ENCODE measurements at places on chromosomes 4 and X. TPM values are rescaled to one million over a fixed set of nuclear protein-coding genes. Genes with fewer than 3 reads are reported as not detected.

ZNF141 gene
- 18.8 TPM for polyA plus RNA-seq

DGKK gene
- polyA plus RNA-seq = not detected

- no peak for DNase-seq
Measured at GRCh38 chr4:28948501-28948900, 1771.7 kb upstream of the PCDH7 start.

NLRP2B gene
- not detected for polyA plus RNA-seq

SLC7A11 gene
- polyA plus RNA-seq = 0.53 TPM

GRCh38 chrX:66017659-66018170 lies 22.2 kb downstream of the VSIG4 start:
- no peak for DNase-seq

HPGD gene
- 5.7 TPM for polyA plus RNA-seq

RPS6KA6 gene
- polyA plus RNA-seq = 3.8 TPM

ZFP92 gene
- polyA plus RNA-seq = 0.90 TPM

GRCh38 chr4:144557404-144557803 lies 88.6 kb upstream of the HHIP start:
- DNase-seq = no peak

DNA sequence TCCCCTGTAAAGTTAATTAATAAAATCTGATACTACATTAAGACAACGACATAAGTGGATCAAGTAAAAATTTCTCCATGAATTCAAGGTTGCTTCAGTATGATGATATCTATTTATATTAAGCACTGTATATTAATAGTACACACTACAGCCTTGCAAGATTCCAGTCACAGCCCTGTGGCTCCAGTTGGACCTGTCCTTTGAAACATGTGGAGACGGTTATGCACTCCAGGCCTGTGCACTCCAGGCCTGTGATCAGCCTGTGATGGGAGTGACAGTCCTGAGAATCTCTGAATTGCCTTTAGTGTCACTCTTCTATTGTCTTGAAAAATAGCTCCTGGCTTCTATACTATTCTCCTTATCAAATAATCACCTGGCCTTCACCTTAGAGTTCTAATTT lies 981.1 kb upstream of the AGA start:
- no peak for DNase-seq

GRCh38 chr4:183485411-183486160 lies 19.3 kb upstream of the ING2 start:
- no peak for DNase-seq

MYOZ2 gene
- polyA plus RNA-seq = 322 TPM

DNA sequence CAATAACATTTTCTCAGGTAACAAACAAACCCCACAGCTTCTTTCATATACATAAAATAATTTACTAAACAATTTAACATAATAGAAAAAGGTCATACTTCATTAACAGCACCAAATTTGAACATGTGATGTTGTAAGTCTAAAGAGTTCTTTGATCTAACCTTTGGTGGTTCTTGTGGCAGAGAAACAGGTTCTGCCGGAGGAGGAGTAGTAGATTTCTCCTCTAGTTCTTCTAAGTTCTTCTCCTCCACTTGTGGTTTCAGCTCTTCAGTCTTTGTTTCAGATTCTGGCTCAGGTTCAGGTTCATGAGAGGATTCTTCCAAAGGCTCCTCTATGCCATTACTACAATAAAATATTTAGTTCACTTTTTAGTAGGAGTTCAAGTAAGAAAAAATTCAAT lies 18.3 kb downstream of the G3BP2 start:
- DNase-seq = no peak

SPACA5 gene
- 0.29 TPM for polyA plus RNA-seq

DTHD1 gene
- polyA plus RNA-seq = not detected

HS3ST1 gene
- 0.05 TPM for polyA plus RNA-seq

IDS gene
- polyA plus RNA-seq = 27.2 TPM

DNA sequence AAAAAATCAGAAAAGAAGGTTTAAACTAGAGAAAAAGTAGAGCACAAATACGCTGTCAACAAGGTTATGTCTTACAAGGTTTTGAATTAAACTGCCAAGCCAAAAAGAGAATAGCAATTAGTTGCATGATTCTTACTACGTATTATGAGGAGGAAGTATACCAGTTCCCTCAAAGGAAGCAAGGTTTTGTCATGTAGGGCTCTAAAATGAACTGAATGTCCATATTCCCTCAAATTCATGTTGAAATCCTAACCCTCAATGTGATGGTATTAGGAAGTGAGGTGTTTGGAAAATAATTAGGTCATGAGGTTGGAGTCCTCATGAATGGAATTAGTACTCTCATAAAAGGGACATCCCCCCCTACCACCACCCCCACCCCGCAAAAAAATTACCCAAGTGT lies 201.0 kb downstream of the FBXW7 start:
- DNase-seq = no peak

TMPRSS11B gene
- not detected for polyA plus RNA-seq

OPRPN gene
- polyA plus RNA-seq = not detected

UGT2B15 gene
- not detected for polyA plus RNA-seq

GRCh38 chrX:4936315-4936714 lies 1222.9 kb upstream of the PRKX start:
- no peak for DNase-seq

DNA sequence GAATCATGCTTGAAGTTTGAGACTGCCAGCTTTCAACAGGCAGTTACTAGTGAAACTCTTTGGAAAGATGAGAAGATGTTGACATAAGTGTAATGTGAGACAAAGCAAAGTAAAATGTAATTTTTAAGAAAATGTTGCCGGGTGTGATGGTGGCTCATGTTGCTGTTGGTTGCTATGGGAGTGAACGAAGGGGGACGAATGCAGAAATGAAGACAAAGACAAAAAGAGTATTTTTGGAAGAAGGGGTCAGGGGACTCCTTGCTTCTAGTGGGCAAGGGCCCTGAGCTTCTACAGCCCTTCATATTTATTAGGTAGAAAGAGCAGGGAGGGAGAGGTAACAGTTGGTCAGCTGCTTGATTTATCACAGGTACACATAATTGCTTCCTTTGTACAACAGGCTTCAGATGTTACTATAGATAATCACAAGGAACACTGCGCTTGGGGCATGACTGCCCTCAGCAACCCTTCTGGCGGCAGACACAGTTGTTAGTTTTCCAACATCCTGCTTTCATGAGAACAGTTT lies 11.9 kb upstream of the UGDH start:
- DNase-seq = no peak

FRMPD3 gene
- polyA plus RNA-seq = 0.20 TPM
